MM.1S (cell line): ENCODE measurements at places on chromosomes 2 and 18.

DNA sequence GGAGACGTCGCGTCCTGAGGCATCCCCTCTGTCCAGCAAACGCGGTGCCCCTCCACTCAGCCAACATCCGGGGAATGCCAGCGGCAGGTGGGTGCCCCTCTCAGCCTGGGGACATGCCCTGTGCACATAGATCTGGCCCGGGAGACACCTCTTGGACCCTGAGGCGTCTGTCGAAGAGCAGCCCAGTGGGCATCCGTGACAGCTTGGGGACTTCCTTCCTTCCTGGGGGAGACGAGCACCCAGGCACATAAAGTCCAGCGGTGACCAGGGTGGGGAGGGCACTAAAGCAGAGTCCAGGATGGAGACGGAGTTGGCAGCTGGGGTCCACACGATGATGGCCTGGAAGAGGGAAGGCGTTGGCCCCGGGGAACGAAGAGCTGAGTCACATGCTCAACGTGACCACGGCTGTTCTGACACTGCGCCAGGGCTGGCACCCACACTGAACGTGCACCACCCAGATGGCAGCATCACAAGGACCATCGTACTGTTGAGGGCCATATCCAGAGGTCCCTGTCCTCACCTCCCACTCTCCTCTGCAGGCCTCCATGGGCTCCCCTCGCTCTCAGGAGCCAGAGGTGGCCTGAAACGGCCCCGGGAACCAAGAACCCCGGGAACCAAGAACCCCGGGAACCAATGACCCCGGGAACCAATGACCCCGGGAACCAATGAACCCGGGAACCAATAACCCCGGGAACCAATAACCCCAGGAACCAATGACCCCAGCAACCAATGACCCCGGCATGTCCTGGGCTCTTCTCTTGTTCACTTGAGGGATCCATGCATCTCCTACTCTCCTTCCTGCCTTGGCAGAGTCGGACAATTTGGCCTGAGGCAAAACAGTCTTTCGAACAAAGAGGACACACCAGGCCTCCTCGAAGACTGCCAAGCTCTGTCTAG, 22.6 kb downstream of the HDAC4 start:
- no peak for DNase-seq

DNA sequence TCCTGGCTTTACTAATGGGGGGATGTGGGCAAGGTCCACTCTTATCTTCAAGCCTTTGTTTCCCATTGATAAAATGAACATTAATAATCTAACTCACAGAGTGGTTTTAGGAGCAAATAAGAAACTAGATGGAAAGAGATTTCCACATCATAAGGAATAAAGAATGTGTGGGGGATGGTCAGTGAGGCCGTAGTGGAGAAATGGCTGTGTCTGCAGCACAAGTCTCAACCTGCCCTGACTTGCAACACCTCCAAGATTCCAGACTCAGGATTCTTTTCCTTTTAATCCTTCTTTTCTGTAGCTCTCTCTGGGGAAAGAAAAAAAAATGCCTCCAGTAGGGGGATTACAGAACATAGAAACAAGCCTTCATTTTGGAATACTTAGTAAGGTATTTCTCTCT, 124.2 kb upstream of the MEX3C start:
- DNase-seq: no peak

DNA sequence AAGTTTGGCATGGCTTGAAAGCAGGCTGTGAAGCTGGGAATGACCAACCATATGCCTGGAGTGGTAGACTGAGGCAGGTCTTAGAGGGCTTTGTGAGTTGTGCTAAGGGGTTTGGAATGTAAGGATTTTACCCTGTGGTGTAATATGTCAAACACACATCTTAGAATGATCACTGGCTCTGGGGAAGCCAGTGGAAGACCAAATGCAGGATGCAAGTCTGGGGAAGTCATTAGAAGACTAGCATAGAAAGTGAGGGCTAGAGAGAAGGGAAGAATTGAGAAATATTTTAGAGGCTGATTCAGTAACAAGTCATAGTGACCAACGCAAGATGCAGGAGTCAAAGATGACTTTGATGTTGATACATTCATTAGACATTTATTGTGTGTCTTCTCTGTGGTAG, 3.5 kb upstream of the FHOD3 start:
- DNase-seq: no peak

DNA sequence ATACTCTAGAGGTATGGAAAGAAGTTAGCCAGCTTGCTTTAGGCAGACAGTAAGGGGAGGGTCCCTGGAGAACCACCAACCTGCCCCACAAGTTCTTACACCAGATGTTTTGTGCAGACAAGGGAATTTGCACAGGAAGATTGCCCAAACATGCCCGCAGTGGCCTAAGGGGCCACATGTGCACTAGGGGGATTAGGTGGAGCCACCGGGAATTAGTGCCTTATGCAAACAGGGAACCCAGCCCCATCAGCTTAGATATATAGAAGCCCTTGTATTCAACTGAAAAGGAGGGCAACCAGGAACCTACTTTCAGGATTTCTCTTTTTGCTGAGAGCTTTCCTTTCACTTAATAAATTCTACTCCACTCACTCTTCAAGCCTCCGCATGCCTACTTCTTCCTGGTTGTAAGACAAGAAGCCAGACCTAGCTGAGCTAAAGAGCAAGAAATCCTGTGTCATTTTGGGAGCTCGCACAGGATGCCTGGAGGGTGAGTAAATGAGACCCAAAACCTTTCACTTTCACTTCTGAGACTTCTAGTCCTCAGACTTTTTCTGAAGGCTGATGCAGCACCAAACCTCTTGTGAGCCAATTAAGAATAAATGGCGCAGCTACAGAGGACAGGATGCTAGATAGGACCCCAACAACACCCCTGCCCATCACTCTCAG, 146.3 kb downstream of the GCA start:
- peak; percentile 84 for DNase-seq

DNA sequence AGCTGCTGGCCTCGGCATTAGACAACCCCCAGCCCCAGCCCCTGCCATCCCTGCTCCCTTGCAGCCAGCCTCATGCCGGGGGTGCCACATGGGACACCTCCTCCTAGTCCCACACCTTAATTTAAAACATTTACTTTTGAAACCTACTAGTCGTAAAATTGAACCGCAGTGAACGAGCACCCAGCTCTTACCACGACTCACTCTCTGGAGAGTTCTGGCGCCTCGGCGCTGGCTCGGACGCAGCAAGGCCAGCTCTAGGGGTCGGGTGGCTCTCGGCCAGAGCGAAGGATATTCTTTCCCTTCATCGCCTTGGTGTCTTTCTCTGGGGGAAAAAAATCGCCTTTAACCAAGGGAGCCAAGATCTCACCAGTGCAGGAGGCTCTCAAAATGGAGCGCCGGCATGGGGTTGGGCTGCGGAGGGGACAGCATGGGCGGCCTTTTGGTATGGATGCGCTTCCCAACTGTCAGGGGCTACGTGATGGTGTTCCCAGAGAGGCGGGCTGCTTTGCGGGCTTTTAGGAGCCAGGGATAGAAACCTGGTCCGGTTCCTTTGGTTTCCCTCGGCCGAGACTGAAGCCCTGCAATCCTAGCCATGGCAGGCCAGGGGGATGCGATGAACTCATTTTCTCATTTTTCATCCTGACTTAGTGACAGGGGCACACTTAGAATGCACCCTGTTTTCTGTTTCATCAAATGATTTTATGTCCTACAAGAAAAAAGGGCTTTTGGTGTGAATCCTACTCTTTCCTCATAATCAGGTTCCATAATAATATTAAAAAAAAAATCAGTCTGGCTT, 2.0 kb downstream of the HPCAL1 start:
- no peak for DNase-seq

GRCh38 chr2:135985826-135986393, 484 bp upstream of the DARS1 start:
- DNase-seq: peak; percentile 66

GRCh38 chr2:120294008-120294340, 41.3 kb downstream of the RALB start:
- no peak for DNase-seq

GRCh38 chr18:35694808-35695207, 113.3 kb downstream of the GALNT1 start:
- DNase-seq: peak; percentile 61

- no peak for DNase-seq
Measured at GRCh38 chr2:64982311-64982857, 6.8 kb upstream of the SLC1A4 start.

DNA sequence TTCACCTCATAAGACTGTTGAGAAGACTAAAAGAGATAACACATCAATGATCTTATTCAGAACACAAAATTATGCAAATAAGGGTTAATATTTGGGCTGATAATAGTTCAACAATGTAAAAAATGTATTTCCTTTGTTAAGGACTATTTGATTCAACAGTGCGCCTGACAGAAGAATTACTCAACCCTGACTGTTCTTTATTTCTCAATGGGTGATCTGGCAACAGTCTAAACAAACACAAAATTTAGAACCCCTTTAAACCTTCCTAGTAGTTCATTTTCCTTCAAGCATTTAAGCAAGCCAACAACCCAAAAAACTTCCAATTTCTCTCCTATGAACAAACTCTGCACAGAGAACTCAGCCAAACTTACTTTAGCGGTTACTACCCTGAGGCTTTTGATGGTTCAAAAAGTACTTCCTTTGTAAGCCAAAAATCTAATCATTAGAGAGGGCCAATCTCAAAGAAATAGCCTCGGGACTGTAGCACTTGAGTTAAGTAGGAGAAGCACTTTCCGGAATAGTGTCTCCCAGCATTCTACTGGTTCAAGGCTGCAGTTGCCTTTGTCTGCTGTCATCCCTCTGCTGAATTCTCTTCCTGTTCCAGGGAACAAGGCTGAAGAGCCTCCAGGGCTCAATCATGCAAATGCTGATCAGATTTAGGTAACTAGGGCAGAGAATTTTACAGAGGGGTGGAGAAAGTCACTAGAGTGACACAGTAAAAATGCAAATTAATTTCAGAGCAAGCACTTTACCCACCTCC, 40.9 kb upstream of the MAPK4 start:
- no peak for DNase-seq

DNA sequence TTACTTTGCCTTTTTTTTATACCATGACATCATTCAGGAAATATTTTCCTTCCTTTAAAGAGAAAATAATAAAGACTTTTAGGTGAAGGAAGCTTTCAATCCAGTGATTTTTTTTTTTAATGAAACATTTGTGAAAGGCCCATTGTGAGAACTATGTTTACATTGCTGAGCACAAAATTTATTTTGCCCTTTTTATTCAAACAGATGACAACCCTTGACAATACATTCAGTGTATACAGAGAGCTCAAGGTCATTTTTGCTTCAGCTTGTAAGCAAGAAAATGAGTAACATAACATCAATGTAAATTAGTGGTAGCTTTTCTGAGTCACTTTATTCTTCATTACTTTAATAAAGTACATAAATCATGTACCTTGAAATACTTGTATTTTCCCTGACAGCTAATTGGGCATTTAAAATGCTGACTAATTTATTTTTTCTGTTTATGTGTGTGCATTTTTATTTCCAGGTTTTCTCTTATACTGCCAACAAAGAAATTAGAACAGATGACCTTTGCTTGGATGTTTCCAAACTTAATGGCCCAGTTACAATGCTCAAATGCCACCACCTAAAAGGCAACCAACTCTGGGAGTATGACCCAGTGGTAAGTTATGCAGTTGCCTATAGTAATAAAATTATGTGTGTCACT, 121.6 kb downstream of the GALNT1 start:
- DNase-seq: no peak

- DNase-seq: no peak
Measured at GRCh38 chr18:28802546-28802945, 625.6 kb upstream of the CDH2 start.

GRCh38 chr18:77967791-77968190, 718.1 kb downstream of the GALR1 start:
- no peak for DNase-seq

GRCh38 chr2:69465513-69466456, 28.6 kb upstream of the NFU1 start:
- DNase-seq: no peak

DNA sequence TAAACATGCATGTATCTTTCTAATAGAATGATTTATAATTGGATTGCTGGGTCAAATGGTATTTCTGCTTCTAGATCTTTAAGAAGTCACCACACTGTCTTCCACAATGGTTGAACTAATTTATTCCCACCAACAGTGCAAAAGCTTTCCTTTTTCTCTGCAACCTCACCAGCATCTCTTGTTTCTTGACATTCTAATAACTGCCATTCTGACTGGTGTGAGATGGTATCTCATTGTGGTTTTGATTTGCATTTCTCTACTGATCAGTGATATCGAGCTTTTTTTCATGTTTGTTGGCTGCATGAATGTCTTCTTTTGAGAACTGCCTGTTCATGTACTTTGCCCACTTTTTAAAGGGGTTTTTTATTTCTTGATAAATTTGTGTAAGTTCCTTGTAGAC, 182.5 kb downstream of the ANKRD44 start:
- no peak for DNase-seq

GRCh38 chr2:129912871-129913694, 66.4 kb upstream of the RAB6C start:
- DNase-seq: no peak

DNA sequence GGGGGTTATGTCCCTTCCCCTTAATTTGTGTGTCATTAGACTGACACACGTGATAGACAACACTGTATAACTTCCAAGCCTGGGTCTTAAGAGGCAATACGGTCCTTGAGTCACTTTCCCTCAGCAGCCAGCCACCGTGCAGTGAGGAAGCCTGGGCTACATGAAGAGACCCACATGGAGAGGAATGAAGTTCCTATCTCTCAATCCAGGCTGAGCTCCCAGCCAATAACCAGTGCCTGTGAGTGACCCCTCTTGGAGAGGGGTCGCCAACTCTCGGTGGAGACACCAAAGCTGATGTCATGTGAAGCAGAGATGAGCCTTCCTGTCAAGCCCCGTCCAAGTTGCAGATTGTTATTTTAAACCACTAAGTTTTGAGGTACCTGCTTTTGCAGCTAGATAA, 5.7 kb upstream of the WDSUB1 start:
- no peak for DNase-seq

GRCh38 chr18:51659781-51660180, 462.3 kb upstream of the MEX3C start:
- no peak for DNase-seq

DNA sequence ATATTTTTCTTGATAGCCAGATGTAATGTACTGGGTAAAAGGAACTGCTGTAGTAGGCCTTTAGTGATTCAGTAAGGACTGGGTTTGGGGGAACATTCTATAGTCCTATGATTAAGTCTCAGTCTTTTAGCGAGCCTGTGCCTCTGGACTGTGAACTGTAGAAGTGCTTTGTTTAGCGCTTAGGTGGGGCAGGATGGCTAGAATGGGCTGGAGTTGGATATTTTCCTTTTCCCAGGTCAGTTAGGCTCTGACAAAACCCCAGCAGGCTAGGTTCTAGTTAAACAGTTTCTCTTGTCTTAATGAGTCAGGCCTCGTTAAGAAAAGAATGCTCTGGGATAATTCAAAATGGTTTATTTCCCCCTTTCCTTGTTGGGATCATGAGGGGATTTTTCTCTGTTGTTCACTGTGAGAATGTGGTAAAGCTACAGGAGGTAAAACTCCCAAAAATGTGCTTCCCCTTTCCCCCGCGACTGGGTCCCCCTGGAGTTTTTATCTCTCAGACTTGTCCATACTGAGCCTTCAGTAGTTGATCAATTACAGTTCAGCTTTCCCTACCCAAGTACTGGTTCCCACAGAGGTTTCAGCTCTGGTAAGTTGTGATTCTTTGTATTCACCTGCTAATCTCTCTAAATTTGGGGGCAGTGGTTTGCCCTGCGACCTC, 31.5 kb downstream of the EHBP1 start:
- DNase-seq: no peak
